T-helper 2 cell treated with Interferon-gamma antibody and Interleukin-4, amounts not matched to agents 5 μg/mL and 100 μg/mL, for 36 hours (primary cell): ENCODE measurements at places on chromosomes 5 and 9.

DNA sequence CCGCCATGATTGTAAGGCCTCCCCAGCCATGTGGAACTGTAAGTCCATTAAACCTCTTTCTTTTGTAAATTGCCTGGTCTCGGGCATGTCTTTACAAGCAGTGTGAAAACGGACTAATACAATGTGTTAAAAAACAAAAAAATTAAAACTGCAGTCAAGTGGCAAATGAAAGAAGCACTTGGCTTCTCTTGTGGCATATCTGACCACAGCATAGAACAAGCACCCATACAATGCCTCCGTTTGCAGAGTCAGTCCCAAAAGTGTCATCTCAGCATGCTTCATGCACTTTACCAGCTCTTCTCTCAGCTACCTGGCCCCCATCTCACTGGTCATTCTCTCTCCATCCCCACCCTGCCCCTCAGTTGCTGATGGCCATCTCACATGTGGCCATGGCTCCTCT, 51.1 kb upstream of the DAPK1 start:
- DNase-seq = no peak

- no peak for DNase-seq
These were observed 70.8 kb upstream of the VCAN start for GRCh38 chr5:83400701-83401100.

- DNase-seq = no peak
These were observed 66.6 kb downstream of the RALGPS1 start for GRCh38 chr9:126981218-126981617.

DNA sequence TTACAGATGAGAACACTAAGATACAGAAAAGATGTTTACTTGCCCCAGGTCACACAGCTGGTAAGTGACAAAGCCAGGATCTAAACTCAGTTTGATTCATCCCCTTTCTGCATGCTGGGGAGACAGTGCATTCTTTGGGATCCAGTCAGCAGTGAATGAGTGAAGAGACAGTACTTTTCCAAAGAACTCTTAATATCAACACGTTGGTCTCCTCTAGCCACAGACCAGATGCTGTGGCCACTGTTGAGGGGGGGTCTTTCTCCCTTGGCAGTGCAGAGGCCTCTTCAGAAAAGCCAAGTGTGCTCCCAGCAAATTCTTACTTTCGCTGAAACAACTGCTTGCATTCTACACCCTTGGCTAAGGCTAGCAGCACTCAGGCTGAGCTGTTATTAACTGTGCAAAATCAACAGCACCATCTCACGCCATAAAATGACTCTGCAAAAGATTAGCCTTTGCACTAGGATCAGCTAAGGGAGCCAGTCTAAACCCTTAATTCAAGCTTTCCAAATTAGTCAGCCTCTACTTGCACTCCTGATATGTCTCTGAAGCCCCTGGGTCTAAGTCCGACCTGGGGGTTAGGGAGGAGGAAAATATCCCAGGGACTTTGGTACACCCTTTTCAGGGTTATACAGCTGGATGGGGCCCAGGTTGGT, 4.8 kb upstream of the TMEM171 start:
- no peak for DNase-seq

DNA sequence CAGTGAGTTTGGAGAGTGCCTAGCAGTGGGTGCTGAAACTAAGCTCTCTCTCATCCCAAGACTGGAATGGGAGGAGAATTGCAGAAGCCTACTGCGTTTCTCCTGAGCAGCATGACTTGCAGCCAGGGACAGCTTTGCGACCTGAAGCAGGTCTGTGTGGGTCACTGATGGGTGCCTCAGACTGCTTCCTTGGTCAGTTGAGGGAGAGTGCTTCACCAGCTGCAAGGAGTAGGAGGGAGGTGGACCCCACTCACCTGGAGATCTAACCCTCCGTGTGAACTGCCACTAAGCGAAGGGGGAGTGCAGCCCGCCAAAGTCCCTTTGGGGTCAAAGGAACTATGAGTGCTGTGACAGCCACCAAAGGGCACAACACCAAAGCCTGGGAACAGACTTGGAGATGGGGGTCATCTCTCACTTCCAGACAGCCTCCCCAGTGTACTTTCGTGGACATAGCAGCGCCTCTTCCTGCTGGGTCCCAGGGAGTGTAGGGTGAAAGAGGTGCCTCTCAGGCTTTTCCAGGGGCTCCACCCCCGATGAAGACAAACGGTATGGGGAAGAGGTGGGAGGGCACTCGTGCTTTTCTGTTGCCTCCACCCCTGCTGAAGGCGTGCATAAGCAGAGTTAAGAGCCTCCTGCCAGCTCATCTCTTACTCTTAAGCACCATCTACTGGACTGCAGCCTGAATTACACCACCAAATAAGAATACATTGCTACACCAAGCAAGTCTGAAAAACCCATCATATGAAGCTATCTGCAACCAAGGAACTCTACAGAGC, 34.3 kb upstream of the MACIR start:
- DNase-seq = peak; percentile 31

GRCh38 chr9:36317766-36318165, 59.5 kb upstream of the GNE start:
- no peak for DNase-seq

DNA sequence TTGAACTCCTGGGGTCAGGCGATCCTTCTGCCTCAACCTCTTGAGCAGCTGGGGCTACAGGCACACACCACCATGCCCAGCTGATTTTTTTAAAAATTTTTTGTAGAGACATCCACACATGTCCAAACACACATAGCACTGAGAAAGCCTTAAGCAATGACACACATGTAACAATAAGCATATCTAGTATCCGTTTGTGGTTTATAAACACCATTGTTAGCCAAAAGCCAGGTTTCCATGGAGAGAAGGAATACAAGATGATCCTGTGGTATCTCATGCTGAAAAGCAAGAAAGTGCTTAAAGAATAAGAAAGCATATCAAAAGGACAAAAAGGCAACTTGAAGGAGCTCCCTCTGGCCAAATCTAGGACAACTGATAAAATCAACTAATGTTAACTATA, 29.7 kb upstream of the SLC1A3 start:
- DNase-seq = no peak
